ENCODE measurements at places on chromosomes 1 and 21.

DNA sequence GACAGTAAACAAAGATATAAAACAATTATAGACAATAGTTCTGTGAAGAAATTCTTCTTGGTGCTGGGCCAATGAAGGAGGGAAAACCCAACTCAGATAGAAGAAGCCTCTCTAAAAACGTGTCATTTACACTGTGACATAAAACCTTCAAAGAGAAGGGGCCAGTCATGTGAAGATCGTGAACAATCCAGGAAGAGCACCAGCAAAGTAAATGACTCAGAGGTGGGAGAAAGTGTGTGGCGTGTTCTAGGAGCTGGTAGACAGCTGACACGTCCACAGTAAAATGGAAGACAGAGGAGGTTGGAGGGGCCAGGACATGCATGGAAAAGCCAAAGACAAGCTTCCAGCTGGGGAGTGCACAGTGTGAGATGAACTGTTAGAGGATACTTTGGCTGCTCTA is 143.6 kb downstream of the VAV3 start:
- no peak for DNase-seq

DNA sequence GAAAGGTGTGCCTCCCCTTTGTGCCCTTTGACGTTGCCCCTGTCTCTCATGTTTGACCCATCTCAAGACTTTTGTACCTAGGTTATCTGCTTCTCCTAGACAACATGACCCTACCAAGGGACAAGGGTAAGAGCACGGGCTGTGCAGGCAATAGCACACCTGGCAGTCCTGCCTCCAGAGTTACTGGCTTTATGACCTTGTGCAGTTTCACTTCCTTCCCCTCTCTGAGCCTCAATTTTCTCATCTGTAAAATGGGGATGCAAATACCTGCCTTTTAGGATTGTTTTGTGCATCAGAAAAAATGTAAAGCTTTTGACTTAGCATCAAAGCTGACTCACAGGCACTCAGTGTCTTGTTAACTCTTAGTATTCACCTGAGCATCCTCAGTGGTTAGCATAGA is 36.4 kb downstream of the ELK4 start:
- DNase-seq = no peak

GRCh38 chr1:243575070-243575469 is 275.0 kb downstream of the AKT3 start:
- DNase-seq = no peak

DNA sequence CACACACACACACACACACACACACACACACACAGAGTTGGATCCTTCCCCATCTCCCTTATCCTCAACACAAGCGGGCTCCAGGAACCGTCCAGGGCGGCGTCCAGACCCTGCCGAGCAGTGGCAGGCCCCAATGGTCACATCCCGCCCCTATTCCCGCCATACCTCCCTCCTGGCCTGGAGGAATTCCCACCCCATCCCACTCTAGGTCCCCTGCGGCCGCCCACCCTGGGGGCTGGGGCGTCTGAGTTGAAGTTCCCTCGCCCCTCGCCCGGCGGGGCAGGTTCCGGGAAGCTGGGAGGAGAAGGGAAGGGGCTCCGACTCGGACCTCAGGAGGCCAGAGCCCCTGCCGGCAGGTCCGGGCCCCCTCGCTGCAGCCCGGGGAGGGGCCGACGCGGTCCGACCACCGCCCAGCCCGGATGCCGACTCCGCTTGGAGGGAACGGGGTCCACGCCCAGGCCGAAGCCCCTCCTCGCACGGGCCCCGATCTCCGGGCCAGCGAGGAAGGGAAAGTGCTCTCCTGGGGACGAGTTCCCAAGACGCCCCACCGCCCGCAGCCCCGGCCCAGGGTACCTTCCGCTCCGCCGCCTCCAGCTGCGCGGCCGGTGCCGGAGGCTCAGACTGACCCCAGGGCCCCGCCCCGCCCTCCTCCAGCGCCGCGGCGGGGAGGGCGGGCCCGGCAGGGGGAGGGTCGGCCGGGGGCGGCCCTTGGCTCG is at the start of gene RHOC:
Gene RHOC (minus strand): TSS at position 623 of the 716 bp plus-strand sequence. CDS start 3,328 bp downstream, outside the sequence.
- DNase-seq = peak; percentile 74

Measured in cortex of kidney (tissue), 1 donor.